ENCODE measurements at places on chromosomes 6 and 20.
A peak's percentile ranks its signal among the peaks of the same experiment; 100 is the strongest.

- DNase-seq: no peak
Measured at GRCh38 chr6:92496527-92496926, 922.8 kb downstream of the EPHA7 start.

GRCh38 chr6:90413867-90414266 is 117.2 kb upstream of the BACH2 start:
- peak; percentile 70 for DNase-seq

DNA sequence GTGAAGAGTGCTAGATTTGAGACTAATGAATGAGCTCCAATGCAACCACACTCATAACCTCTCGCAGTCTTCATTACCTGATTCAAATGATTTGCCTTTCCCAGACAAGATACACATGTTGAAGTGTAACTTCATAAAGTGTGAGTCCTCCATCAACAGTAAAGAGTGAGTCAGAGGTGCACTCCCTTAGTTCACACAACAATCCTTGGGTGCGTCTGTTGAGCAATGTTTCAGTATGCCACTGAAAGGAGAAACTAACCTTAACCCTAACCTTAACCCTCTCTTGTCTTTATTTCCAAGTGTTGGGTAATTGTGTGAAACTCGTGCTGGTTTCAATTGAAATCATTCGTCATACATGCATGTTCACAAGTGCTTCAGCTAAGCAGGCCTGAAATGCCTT is 21.0 kb upstream of the RIN2 start:
- DNase-seq: no peak

- peak; percentile 11 for DNase-seq
Measured at GRCh38 chr6:156060013-156060412, 604.4 kb upstream of the NOX3 start.

DNA sequence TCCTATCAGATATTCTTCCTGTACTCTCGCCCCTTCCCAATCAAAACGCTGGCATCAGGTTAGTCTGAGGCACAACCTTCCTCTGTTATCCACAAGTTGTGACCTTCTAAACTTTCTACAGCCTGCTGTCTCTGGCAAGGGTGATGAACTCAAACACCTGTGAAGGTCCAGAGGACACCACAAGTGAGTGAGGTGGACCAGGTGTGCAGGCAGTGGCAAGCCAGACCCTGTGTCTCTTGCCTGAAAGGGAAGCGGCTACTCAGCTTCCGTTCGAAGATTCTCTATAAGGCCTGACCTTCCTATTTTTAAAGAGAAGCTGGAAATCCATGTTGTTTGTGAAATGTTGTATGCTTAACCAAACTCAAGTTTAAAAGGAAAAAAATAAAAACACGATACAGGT is 36.8 kb downstream of the GCM1 start:
- DNase-seq: no peak

DNA sequence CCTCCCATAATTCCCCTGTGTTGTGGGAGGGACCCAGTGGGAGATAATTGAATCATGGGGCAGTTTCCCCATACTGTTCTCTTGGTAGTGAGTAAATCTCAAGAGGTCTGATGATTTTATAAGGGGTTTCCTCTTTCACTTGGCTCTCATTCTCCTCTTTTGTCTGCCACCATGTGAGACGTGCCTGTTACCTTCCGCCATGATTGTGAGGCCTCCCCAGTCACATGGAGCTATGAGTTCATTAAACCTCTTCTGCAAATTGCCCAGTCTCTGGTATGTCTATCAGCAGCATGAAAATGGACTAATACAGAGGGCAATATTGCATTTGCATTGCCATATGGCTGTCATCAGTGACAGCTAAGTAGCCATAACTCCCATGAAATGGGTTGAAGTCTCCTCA is 63.2 kb downstream of the ZNF217 start:
- no peak for DNase-seq

- DNase-seq: no peak
Measured at GRCh38 chr20:31821427-31821826, 2.3 kb downstream of the MYLK2 start.

DNA sequence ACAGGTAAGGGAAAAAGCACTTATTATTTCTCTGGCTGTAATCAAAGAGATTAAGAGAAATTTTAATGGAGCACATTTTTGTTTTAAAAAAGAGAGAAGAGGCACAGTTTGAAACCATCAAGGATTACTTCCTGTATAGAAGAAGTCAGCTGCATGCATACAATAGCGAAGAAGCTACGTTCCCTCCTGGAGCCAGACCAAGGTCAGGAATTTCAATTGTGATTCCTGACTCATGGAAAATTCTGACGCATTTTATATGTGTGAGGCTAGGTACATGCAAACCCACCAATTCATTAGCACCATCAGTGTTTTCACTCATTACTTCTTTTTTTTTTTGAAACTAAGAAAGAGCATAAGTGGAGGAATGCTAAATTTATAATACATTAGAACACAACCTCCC is 232.7 kb upstream of the SGK1 start:
- DNase-seq: no peak

GRCh38 chr6:136927292-136927691 is 5.2 kb downstream of the SLC35D3 start:
- DNase-seq: no peak

DNA sequence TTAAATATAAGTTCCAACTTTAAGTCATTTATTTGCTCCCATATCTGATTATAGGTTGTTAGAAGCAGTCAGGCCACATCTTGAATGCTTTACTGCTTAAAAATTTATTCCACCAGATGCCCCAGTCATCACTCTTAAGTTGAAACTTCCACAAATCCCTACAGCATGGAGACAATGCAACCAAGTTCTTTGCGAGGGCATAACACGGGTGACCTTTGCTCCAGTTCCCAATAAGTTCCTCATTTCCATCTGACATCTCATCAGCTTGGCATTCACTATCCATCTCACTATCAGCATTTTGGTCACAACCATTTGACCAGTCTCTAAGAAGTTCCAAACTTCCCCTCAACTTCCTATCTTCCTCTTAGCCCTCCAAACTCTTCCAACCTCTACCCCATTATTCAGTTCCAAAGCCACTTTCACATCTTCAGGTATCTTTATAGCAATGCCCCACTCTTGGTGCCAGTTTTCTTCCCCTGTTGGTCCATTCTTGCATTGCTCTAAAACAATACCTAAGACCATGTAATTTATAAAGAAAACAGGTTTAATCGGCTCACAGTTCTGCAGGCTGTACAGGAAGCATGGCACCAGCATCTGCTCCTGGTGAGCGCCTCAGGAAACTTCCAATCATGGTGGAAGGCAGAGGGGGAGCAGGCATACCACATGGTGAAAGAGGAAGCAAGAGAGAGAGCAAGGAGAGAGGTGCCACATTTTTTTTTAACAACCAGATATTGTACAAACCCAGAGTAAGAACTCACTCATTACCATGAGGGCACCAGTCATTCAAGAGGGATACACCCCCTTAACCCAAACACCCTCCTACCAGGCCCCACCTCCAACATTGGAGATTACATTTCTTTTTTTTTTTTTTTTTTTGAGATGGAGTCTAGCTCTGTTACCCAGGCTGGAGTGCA is 15.9 kb upstream of the ITPR3 start:
- DNase-seq: no peak

GRCh38 chr6:154923199-154923869 is 71.8 kb upstream of the TIAM2 start:
- DNase-seq: no peak

- DNase-seq: no peak
Measured at GRCh38 chr20:34047917-34048316, 54.2 kb downstream of the RALY start.

GRCh38 chr20:19212821-19213502 is 520 bp downstream of the SLC24A3 start:
- no peak for DNase-seq

DNA sequence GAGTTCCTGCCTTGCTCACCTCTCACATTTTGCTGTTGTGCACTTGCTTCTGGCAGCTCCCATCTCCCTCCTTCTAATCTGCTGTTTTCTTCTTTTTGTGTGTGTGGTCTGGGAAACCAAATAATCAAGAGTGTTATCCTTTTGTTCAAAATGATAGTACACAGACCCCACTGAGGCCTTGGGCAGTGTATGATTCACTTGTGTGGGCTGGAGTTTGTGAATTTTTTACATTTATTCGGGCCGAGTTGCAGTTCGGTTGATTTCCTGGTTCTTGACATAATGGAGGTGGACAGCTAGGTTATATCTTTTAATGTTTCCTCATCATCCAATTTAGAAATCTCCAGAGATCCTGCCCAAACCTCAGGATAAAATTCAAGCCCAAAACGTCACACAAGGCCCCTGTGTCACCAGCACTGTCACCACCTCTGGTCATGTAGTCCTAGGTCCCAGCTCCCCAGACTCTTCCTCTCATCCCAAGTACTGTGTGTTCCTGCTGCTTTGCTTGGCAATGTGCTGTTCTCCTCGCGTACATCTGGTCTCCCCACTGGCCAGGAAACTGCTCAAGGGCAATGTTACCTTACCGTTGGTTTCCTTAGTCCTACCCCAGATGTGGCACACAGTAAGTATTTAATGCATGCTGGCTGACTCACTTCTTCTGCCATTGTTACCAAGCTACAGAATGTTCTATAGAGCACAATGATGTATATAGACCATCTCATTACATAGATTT is 55.7 kb upstream of the PHACTR2 start:
- DNase-seq: no peak

DNA sequence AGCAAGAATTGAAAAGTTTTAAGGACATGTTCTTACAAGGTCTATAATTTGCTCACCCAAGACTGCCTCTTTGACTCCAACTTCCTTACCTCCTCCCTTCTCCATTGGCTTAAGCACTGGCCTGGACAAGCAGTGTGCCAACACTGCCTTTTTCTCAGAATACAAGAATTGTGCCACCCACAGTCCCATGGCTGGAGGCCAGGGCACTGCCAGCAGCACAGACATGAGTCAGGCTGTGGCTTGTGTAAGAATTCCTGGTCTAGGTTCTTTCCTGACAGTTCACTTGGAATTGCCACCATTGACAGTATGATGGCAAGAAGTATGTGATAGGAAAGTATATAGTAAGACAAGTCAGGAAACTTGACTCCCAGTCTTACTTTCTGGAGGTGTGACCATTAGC is 202.7 kb upstream of the MARCKS start:
- DNase-seq: no peak

DNA sequence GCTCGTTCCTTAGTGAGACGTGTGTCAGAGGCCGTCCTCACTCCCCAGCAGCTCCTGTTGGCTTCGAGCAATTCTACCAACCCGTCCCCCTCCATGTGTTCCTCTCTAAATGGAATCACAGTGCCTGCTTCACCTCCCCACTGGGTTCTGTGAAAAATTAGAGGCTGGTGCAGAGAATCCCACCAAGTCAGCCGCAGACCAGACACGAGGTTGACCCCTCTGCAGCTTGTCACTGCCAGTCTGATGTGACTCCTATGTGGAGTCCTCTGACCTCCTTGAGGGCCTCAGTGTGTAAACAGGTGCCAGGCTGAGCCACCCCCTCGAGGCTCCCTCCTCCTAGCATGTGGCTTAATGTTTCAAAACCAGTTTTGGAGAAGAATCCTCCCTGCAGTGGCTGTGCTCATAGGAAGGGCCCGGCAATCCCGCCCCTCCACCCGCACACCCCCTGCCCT is 12.6 kb upstream of the IRF4 start:
- DNase-seq: no peak

- DNase-seq: no peak
Measured at GRCh38 chr6:27293436-27294098, 18.5 kb downstream of the POM121L2 start.

GRCh38 chr6:169246445-169246844 is 7.2 kb downstream of the THBS2 start:
- DNase-seq: no peak

DNA sequence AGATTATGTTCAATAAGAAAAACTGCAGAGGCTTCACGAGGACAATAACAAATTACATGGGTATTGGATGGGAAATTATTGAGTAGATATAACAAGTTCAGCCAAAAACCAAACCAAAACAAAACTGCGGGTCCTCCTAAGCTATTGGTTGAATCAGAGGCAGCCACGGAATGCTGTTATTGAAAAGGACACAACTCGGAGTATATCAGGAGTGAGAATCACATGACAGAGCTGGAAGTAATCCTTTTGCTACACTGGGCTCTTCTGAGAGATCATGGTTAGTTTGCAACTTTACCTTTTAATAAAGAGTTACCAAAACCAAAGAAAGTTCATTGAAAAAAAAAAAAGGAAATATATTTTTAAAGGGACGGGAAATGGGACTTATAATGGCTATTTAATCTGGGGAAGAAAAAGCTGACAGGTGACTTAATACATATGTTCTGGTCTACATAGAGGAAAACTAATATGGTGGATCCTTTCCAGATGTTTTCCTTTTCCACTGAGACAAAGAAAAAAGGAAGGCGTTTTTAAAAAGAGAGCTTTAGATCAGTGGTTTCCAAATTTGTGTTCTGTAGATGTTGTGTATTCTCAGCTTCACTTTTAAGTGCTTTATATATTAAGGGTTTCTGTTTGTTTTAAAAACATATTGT is 6.9 kb upstream of the CITED2 start:
- no peak for DNase-seq

DNA sequence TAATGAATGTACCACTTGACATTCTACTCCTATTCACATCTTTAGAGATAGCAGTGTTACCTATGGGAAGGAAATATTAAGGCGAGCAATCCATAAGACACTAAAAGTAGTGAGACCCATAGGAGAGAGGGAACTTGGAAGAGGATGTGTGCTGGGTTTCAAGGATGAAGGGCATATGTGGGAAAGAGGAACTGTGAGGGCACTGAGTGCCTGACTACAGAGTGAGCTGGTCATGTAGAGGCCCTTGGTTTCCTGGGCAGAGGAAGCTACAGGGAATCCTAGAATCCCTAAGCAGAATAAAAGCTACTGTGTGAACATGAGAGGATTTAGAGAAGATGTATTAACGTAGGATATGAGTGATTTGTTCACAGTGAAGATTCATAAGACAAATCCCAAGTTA is 262.8 kb downstream of the FARS2 start:
- no peak for DNase-seq

Measured in naive B cell (primary cell).